ENCODE measurements at places on chromosomes 11 and 22.
A peak's percentile ranks its signal among the peaks of the same experiment; 100 is the strongest.

DNA sequence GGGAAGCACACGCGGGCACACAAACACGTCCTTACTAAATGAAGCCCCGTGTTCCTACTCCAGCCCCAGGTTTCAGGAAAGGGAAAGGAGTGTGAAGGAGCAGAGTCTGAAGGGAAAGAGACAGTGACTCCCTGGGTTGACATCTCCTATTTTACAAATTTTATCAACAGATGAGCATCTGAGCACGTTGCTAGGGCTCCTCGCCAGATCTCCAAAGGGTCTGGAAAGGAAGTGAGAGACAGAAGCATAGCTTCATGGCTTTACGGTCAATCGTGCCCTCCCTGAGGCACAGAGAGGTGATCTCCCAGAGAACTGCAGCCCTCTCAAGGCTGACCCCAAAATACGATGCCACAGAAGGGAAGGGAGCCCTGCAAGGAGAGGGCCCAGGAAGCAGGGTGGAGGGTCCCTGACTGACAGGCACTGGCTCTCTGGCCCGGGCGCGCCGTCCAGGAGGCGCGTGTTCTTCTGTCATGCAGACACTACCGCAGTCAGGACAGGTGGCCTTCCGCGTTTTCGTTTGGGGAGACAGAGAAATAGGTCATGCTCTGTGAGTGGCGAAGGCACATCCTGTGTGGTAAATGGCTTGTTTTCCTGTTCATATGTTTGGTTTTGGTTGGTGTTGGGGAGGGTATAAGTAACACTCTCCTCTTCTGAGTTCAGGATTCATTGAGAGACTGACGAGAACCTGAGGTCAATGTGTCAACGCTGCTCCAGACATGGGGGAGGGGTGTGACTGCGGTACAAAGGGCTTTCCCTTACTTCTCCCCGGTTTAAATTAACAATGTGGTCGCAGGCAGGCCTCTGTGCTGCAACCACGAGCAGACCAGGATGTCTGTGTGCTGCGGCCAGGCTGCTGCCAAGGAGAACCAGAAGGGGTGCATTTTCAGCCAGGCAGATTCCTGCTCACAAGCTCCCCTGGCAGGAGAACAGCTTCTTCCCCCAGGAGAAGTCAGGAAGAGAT is 813.3 kb downstream of the OPCML start:
- DNase-seq: peak; percentile 22

- no peak for DNase-seq
These were observed 15.9 kb downstream of the CRELD2 start for GRCh38 chr22:49934160-49934890.

GRCh38 chr22:17281440-17281841 is 62.2 kb upstream of the ADA2 start:
- DNase-seq: no peak

DNA sequence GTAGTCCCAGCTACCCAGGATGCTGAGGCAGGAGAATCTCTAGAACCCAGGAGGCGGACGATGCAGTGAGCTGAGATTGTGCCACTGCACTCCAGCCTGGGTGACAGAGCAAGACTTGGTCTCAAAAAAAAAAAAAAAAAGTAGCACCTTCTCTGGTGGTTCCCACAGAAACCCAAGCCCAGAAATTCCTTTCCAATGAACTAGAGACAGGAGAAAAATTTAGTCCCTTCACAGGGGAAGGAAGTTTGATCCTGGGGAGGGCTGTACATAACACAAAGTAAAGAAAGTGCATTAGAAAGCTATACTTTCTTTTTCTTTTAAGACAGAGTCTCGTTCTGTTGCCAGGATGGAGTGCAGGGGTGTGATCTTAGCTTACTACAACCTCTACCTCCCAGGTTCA is 25.5 kb upstream of the APOA1 start:
- no peak for DNase-seq

GRCh38 chr11:88188932-88189253 is 13.7 kb upstream of the RAB38 start:
- no peak for DNase-seq

- DNase-seq: no peak
These were observed 111.1 kb downstream of the KCNQ1 start for GRCh38 chr11:2555891-2556290.

- DNase-seq: peak; percentile 8
These were observed 10.2 kb upstream of the STK33 start for GRCh38 chr11:8604078-8604723.

GRCh38 chr11:112655371-112655770 is 305.8 kb upstream of the NCAM1 start:
- DNase-seq: no peak

Measured in activated CD4-positive, alpha-beta T cell treated with anti-CD3 and anti-CD28 coated beads for 4 hours (primary cell).